ACHN (cell line): ENCODE measurements at places on chromosomes 7 and 10.

DNA sequence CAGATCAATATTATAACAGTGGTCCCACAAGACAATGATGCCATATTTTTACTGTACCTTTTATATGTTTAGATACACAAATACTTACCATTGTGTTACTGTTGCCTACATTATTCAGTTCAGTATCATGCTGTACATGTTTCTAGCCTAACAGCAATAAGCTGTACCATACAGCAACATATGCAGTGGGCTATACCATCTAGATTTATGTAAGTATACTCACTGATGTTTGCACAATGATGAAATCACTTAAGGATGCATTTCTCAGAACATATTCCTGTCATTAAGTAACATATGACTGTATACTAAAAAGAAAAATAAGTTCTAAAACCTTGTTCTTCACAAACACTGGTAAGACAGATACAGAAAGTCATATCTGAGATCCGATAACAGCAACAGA, 468.6 kb upstream of the SEMA3A start:
- DNase-seq: no peak

GRCh38 chr10:122476333-122476695, 15.0 kb downstream of the HTRA1 start:
- no peak for DNase-seq

- DNase-seq: no peak
Measured at GRCh38 chr7:104943502-104944343, 70.3 kb upstream of the KMT2E start.

GRCh38 chr7:140400381-140400780, 2.1 kb upstream of the SLC37A3 start:
- no peak for DNase-seq

- no peak for DNase-seq
Measured at GRCh38 chr10:63498665-63499064, 22.5 kb upstream of the REEP3 start.

DNA sequence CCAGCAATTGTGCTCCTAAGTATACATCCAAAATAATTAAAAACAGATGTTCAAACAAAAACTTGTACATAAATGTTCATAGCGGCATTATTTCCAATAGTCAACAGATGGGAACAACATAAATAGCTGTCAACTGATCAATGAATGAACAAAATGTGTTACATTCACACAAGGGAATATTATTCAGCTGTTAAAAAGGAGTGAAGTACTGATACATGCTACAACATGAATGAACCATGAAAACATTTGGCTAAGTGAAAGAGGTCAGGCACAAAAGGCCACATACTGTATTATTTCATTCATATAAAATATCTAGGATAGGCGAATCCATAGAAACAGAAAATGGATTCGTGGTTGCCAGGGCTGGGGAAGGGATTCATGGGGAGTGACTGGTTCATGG, 109.1 kb downstream of the CDH23 start:
- no peak for DNase-seq

GRCh38 chr7:12233175-12233574, 22.1 kb downstream of the TMEM106B start:
- DNase-seq: no peak

- no peak for DNase-seq
Measured at GRCh38 chr7:70728872-70729552, 402.9 kb upstream of the GALNT17 start.

DNA sequence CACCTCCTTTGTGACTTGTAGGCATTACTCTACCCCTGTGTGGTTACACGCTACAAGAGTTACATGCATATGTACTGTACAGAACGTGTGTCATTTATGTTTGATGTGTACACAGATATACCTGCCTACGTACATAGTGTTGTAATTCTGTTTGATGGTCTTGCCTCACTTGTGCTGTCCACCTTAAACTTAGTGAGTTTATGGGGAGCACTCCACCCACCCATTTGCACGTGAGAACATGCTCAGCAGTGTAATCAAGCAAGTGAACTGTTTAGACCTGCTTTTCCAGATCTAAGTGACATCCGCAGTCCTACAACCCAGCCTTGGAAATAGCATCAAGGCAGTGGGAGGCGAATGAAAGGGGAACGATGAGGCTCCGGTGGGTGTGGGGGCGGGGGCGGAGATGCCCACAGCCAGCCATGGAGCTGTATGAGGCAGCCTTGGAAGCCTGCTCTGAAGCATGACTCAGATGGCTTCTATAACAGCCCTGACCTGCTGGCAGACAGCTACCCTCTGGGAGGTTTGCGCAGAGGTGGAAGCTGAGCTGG, 52.1 kb downstream of the SUFU start:
- no peak for DNase-seq

GRCh38 chr10:3738855-3739350, 46.1 kb downstream of the KLF6 start:
- no peak for DNase-seq

- peak; percentile 74 for DNase-seq
Measured at GRCh38 chr7:93055543-93056107, 62.2 kb downstream of the SAMD9 start.

- no peak for DNase-seq
Measured at GRCh38 chr7:93332172-93332571, 100.0 kb downstream of the VPS50 start.

- DNase-seq: no peak
Measured at GRCh38 chr7:78558566-78558965, 760.0 kb downstream of the PHTF2 start.

DNA sequence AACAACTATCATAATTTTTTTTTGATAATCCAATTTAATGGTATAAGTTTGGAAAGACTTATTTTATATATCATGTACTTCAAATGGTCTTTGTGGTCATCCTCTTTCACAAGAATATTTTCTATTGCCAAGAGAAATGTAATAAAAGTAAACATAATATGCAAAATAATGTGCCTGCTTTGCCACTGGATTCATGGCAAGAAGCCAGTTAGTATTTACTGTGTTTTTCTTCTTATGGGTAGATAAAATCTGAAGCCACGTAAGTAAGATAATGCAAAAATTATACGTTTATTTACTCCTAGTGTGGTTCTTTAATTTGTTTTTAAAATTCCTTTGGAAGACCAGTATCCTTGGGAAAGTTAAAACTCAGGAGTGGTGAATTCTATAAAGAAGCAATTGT, 258.5 kb downstream of the ARL4A start:
- DNase-seq: no peak

GRCh38 chr7:153190986-153191385, 431.4 kb downstream of the ACTR3B start:
- no peak for DNase-seq

DNA sequence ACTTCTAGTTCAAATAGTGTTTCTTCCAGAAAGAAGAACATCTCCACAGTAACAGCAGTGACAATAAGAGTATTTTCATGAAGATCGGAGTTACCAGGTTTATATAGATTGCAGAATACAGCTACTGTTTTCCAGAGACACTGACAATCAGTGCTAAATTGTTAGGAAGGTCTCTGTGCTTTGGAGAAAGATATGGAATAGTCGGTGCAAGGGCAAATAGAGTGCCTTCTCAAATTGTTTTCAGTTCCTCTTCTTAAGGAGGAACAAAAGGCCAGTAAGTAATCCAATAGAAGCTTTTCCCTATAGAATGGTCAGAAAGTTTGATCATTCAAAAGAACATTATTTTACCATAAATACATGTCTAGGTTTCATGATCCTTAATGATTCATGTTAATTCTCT, 2.6 kb upstream of the KIAA1217 start:
- DNase-seq: no peak

GRCh38 chr10:91590904-91591796, 41.7 kb downstream of the PPP1R3C start:
- no peak for DNase-seq

- peak; percentile 98 for DNase-seq
Measured at GRCh38 chr7:22730921-22731654, 4.1 kb downstream of the IL6 start.
